ENCODE measurements at places on chromosomes 4 and X.

DNA sequence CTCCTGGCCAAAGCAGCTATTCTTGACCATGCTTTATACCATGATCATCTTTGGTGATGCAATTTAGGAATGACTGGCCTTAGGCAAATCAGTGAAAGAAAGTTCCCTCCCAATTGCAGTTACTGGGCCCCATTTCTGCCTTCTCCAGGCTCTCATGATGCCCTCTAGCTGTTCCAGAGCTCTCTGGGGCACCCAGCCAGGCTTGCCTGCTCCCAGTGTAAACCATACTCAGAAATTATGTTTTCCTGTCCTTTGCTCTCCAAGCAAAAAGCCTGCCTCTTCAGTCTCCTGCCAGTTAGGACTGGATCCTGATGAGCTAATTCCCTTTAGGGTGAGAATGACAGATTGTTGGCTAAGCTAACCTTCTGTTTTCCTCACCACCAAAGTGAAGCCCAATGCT lies 85.3 kb upstream of the RBPJ start:
- DNase-seq: no peak

DNA sequence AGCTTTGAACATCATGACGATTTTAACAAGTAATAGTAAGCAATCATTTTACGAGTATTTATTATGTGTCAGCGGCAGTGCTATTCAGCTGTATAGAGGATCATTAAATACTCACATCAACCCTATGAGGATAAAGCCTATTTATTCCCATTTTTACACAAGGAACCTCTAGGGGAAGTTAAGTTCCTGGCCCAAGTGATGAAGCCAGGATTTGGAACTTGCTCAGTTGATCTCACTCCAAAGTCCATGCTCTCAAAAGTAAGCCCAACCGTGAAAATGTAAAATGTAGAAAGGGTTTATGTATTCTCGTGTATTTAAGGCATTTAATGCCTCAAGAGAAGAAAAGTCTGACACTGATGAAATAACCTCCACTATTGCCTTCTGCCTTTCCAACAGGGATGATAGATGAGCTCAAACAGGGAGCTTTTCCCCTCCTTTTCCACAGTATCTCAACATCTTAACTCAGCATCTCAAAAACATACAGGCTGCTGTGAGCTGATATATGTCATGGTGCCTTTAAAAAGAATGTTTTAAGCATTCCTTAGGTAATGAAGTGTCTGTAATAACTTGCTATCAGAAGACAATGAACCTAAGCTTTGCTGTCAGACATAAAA lies 35.0 kb upstream of the PLA2G12A start:
- DNase-seq: no peak

DNA sequence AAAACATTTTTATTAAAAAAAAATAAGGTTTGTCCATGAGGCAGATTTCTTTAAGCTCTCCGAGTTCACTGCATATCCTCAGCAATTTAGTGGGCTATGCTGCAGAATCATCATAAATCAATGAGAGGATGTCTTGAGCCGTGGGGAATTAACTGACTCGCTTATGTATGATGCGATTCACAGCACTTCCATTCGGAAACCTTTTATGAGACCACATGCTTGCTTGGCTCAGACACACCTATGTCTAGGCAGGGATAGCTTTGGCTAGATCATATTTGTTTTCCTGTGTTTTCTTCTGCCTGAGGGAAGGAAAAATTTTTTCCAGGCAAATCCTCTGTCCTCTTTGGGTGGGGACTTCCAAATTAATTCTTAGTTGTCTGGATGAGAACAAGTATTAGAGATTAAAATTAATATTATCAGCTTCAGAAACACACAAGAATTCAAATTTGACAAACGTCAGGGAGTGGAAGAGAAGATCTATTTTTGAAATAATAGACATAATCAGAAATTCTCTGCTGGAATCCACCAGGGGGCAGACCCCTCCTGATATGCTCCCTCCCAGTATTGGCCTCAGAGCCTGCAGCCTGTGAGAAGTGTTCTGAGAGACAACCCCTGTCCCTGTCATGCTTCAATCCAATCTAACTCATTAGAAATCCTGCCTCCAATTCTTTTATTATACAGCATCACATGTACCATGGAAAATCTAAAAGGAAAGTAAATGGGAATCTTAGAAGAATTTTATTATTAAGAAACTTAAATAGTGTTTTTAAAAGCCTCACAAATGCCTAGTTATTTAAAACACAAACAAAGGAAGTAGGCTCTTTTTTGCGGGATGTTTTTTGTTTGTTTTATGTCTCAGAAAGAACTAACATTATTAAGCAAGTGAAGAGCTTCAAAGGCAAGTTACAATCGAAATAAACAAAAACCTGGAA lies 345.1 kb upstream of the TACR3 start:
- no peak for DNase-seq

- DNase-seq: no peak
Observed at GRCh38 chr4:40881851-40882250, 132.1 kb downstream of the NSUN7 start.

DNA sequence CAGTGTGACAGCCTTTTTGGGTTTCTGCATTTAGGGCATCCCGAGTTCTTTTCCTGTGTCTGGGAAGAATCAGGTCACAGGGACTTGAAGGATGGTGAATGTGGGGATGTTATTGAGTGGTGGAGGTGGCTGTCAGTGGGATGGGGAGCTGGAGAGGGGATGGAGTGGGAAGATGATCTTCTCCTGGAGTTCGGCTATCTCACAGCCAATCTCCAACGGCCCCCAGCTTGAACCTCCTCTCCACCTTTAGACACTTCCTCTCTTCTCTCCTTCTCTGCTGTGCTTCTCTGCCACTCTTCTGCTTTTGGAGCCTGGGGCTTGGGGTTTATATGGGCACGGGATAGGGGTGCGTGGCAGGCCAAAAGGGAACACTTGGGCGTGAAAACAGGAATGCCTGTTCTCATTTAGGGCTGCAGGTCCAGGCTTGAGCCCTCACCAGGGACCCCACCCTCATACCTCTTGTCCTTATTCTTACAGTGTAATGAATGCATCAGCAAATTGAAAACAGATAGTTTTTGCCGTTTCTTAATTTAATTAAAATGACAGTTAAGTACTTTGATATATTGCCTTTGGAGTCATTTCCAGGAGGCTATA lies 37.5 kb downstream of the USP9X start:
- no peak for DNase-seq

- no peak for DNase-seq
Observed at GRCh38 chr4:40289366-40290188, 45.6 kb upstream of the CHRNA9 start.

GRCh38 chr4:176549161-176549865 lies 229.5 kb downstream of the SPCS3 start:
- no peak for DNase-seq

DNA sequence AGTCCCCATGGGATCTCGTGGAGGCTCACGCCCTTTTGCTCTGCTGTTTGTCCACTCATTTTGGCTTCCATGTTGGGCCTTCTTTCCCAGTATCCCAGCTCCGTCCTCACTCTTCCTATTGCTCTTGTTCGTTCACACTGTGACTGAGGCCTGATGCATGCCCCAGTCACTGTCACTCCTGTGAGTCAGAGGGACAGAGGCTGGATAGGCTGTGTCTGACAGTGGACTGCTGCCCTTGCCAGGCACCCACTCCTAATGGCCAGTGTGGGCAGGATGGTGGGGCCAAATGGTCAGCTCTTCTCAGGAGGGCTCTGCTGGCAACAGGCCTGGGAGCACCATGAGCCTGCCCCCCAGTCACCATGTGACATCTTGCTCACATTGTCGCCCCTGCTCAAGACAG lies 40.0 kb downstream of the HADH start:
- no peak for DNase-seq

GRCh38 chr4:150055467-150055866 lies 22.8 kb upstream of the DCLK2 start:
- no peak for DNase-seq

DNA sequence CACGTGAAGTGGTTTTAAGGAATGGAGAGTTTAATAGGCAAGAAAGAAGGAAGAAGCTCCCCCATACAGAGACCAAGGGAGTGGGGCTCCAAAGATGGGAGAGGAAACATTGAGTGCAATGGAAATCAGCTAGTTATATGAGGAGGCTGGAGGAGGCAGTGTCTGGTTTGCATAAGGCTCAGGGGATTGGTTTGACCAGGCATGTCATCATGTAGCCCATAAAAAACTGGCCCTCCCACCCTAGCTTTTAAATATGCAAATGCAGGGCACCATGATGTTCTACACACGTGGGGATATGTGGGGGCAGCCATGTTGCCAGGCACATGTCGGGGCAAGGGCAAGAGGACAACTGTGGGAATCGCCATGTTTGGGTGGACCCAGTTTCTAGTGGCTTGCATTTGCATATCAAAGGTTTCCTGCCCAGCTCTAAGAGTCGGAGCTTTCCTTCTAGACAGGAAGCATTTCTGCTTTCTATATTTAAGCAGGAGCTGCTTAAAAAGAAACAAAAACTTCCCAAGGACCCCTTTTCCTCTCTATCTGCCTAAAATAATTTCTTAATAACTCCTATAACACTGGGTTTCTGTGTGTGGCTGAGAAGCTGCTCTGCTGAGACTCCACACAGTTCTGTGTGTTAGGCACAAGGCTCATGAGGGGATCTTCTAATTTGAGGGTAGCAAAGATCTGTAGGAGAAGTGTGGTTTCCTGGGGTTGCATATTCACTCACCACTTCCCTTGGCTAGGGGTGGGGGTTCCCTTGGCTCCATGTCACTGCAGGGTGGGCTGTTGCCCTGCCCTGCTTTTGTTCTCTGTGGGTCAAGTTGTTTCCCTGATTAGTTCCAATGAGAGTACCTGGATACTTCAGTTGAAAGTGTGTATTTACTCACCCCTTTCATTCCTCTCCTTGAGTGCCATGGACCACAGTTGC lies 113.5 kb downstream of the VSIG4 start:
- no peak for DNase-seq

GRCh38 chr4:1559896-1560650 lies 124.0 kb downstream of the FAM53A start:
- no peak for DNase-seq

GRCh38 chr4:63218856-63219255 lies 1190.4 kb downstream of the TECRL start:
- DNase-seq: no peak

- peak; percentile 42 for DNase-seq
Observed at GRCh38 chr4:101791182-101791558, 640 bp downstream of the BANK1 start.

DNA sequence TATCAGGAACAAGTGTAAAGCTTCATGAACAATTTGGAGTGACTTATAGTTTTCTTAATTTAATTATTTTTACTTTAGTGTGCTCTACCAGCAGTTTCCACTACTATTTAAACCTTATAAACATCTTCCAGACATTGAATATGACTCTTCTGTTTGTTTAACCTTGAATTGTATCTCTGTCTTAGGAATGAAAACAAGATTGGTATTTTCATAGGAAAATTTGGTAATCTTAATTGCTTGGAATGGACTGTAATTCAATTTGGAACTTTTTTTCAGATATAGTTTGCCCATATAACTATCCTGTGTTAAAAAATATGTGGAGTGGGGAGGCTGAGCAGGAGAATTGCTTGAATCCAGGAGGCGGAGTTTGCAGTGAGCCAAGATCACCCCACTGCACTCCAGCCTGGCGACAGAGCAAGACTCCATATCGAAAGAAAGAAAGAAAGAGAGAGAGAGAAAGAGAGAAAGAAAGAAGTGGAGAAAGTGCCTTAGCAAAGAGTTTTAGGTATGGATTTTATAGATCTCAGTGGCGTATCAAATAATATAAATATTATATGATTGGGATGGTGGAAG lies 242.4 kb downstream of the BMPR1B start:
- DNase-seq: no peak

- no peak for DNase-seq
Observed at GRCh38 chr4:16783119-16783518, 115.3 kb downstream of the LDB2 start.

- DNase-seq: no peak
Observed at GRCh38 chr4:51840781-51841180, 2.2 kb upstream of the DCUN1D4 start.

- no peak for DNase-seq
Observed at GRCh38 chr4:37438564-37439279, 194.2 kb downstream of the NWD2 start.

DNA sequence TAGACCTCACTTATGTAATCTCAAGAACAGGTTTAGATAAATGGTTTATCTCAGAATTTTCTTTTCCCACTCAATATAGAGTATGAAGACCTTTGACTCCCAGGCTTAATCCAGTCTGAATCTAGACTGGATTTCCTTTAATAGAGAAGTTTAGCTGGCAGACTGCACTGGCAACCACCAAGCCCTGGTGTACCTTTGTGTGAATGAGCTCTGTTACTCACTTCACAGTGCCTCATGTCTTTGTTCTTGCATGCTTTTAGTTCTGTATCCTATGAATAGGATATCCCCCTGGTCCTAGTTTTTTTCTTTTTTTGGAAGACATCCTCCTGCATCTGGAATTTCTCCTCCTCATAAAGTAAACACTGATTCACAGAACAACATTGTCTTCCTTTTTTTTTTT lies 53.2 kb upstream of the MCUB start:
- DNase-seq: no peak

DNA sequence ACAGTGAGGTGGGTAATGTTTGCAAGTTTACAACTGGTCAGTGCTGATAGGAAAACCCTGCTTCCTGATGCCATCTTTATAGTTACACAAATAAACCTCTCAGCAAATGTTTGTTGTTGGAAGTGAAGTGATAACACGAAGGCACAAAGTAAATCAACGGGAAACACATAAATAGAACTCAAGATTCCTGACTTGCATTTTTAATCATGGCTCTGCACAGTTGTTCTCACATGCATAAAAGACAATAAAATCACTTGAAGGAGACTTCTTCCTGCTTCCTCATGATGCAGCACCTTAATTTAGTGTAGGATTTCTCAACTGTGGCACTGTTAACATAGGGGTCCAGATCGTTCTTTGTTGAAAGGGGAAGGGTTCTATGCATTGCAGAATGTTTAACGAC lies 907.7 kb downstream of the RAB28 start:
- DNase-seq: no peak

- no peak for DNase-seq
Observed at GRCh38 chr4:20074450-20074849, 177.3 kb upstream of the SLIT2 start.

- DNase-seq: no peak
Observed at GRCh38 chr4:114272226-114272625, 292.8 kb upstream of the ARSJ start.

DNA sequence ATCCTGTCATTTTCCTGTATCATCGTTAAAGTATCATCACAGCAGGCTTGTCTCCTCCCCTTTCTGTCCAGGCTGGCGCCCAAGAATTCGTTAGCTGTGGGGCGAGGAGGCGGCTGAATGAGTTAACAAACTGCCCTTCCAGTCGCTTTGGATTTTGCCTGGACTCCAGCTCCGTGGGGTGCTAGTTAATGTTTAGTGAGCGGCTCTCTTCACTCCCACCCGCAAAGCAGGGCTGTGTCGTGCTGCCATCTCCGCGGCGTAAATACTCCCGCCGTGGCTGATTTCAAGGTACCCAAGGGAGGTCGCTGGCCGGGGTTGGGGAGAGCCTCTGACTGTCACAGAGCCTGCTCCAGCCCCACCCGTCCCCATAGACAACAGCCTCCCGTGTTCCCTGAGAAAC lies 44.9 kb upstream of the SPRY1 start:
- DNase-seq: no peak

GRCh38 chrX:155679715-155680114 lies 67.0 kb upstream of the TMLHE start:
- DNase-seq: no peak
